ENCODE measurements at places on chromosomes 1 and 21.

DNA sequence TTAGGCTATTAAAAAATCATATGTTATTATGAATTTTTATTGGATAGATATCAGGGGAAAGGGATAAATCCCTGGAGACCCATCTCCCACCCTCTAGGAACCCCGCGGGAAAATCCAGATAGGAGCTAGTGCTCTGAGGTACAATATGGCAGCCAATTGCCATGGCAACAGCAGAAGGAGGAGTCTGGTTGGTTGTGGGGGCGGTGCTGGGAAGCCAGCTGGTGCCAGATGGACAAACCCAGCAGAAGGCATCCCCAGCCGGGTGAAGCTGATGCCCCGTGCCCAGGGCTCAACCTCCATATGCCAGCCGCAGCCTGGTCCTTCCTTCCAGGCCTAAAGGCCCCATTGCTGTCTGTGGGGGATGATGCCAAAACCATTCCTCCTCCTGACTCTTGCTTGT lies 38.3 kb downstream of the RHBG start:
- no peak for DNase-seq

- DNase-seq, result no peak
These were observed 324.9 kb upstream of the NFIA start for GRCh38 chr1:60757485-60757884.

DNA sequence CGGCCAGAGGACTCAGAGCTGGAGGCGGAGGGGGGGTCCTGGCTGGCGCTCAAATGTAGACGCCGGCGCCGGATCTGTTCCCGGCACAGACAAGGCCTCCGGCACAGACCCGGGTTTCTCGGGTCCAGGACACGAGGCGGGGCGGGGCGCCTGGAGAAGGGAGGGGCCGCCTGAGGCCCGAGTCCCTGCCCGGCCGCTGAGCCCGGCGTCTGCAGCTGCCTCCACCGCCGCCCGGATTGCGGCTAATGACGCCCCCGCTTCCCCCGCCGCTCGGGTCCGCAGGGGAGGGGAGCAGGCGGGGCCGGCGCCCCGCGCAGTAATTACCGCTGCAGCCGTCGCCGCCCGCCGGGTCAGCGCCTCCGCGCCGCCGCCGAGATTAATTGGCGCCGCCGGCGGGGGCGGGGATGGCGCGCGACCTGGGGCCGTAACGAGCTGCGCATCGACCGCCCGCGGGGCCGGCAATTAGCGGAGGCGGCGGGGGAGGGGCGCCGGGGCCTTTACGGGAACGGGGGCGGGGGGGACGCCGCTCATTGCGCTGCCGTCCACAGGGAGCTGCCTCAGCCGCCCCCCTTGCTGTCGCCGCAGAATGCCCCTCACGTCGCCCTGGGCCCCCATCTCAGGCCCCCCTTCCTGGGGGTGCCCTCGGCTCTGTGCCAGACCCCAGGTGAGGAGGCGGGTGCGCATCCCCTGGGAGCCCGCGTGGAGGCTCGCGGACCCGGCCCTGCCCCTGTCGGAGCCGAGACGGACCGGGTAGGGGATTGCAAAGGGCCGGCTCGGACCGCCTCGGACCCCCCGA lies 17.3 kb downstream of the NOC2L start:
- DNase-seq, result peak; percentile 77

DNA sequence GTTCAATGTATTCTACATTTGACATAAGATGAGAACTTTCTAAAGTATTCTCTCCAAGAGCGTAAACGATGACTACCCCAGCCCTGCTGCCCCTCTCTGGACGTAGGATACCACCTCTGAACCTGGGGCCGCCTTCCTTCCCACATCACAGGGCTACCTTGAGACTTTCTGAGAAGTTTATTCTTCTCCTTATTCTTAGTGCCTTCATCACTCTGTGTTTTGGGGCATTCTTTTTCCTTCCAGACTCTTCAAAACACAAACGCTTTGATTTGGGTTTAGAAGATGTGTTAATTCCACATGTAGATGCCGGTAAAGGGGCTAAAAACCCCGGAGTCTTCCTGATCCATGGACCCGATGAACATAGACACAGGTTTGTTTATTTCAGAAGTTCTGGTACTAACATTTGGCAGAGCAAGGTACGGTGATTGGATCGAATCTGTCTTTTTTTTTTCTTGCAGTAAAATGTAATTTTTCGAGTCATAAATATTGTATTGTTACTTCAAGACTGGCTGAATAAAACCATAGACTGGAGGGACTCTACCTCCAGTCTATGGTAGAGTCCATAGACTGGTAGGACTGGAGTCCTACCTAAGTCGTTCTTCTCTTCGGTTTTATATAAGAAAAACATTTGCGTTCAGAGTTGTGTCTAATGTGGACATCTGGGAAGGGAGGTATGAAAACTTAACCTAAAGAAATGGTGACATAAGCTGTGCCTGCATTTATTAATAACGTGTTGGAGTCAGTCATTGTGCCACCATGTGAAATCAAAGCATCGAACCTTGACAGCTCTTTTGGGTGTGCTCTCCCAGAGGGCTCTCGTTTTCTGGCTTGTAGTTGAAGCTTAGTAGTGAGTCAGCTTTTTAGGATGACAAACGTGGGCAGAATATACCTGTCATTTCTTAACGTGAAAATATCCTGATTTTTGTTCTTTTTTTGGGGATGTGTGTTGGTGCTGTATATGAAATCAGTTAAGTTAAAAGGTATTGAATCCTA lies 1.2 kb downstream of the MAN1A2 start:
- DNase-seq, result peak; percentile 26

- DNase-seq, result peak; percentile 56
These were observed 1.2 kb upstream of the DHRS3 start for GRCh38 chr1:12618965-12619791.

DNA sequence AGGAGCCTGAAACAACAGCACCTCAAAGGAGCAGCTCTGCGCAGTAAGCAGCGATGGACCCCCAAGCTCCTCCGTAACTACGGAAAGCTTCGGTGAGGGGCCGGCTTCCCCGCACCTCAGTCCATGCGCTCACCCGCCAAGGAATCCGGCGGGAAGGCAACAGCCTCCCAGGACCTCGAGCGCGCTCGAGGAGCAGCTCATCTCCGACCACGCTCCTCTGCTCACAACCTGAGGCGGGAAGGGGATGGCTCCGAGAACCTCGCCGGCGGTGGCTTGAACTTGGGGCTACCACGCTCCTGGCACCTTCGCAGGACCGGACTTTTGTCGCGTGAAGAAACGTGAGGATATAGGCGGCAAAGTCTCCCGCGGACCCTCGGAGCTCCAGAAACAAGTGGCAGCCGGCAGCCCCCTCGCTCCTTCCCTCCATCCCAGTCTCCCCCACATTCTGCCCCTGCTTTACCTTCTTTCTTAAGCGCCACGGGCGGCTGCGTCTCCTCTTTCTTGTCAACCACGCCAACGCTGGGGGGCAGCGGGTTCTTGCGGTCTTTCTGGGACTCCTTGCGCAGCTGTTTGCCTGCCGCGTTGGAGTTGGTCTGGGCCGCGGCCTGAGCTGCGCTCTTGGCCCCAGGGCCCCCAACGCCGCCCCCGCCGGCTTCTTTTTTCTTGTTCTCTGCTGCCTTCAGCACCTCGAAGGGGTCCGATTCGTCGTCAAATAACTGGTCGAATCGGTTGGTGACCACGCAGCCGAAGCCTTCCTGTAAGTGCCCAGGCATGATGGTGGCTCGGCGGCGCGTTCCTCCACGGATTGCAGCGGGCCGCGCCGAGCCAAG lies 459 bp downstream of the SERBP1 start:
- DNase-seq, result peak; percentile 43

Measured in testis (tissue), 5 donors.